Left ventricle myocardium inferior (tissue), 1 donor: ENCODE measurements at places on chromosomes 11 and 22. TPM values are rescaled to one million over a fixed set of nuclear protein-coding genes. Genes with fewer than 3 reads are reported as not detected.

The RAG2 gene
- total RNA-seq, result not detected

The ASPHD2 gene
- 0.11 TPM for total RNA-seq

GRCh38 chr22:45799291-45799690 lies 127.7 kb downstream of the ATXN10 start:
- H3K27me3 ChIP-seq, result no peaks in the 10 kb centered on the region
- H3K27ac ChIP-seq, result no peak overlapping the region
- DNase-seq, result no peak
- peaks cover 47% of the 10 kb centered on the region for H3K36me3 ChIP-seq

- peaks cover 15% of the 10 kb centered on the region for H3K4me1 ChIP-seq
- H3K27ac ChIP-seq, result no peak overlapping the region
- H3K36me3 ChIP-seq, result no peaks in the 10 kb centered on the region
- no peak for DNase-seq
These were observed 80.6 kb upstream of the RTL6 start for GRCh38 chr22:44578516-44579230.

DNA sequence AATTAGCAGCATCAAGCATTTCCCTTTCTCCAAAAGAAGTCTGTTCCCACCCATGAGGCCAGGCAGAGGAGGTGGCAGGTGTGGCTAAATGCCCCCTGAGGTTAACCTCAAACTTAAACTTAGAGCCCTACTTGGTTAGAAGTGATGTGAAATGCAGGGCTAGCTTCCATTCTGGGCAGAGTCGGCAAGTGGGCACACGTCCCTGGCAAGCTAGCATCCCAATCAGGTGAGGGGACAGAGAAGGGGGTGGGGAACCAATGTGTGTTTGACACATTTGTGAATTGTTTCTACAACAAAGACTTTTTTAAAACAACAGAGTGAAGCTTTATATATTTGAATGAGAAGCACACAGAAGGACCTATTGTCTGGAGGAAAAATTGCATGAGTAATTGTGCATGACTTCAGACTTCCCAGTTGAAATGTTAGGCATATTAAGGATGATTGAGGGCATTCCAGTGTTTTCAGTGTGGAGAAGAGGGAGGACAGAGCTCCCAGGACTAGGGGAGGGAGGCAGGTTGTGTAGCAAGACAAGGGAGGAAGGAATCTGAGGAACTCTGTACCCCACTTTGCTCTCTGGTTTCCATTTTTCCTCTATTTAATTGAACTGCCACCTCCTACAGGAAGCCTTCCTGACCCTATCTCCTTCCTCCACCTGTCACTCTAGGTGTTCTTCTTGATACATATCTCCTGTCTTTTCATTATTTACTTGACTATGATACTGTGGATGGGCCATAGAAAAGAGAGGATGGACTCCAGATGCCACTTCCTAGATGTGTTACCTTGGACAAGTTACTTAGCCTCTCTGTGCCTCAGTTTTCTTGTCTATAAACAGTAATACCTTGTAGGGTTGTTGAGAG lies 83.3 kb upstream of the PICALM start:
- H3K4me3 ChIP-seq, result no peak overlapping the region
- no peak for DNase-seq
- H3K27me3 ChIP-seq, result no peaks in the 10 kb centered on the region

DNA sequence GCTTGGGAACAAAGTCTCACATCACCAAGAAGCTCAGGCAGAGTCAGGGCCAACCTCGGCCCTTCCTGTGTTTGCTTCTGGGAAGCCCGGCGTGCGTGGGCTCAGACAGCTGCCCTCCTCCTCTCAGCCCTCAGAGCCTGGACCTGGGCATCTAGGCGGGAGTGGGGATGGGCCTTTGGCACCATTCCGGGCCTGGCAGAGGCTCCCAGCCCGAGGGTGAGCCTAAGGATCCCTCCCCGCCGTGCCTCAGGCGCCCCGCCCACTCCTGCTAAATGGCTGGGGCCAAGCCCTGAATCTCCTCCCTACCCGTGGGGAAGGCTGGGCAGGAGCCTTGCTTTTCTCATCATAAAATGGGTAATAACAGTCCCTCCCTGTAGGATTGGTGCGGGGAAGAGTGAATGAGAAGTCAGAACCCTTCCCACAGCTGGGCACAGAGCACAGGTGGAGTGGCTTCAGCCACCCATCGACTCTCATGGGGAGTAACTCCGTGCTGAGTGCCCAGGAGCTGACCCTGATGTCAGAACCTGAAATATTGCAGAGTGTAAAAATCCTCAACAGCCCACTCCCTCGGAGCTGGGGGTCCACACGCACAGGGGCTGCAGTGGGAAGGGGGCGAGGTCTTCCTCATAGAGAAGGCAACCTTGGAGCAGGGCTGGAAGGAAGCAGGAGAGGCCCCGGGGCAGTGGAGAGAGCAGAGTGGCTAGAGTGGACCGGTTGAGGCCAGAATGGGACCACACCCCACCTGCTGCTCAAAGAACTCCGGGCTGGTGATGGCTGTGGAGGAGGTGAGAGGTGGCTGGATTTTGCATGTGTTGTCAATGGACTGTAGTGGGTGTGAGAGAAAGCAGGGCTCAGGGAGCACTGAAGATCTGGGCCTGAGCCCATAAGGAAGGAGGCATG lies 18.8 kb upstream of the CDKN1C start:
- DNase-seq, result no peak
- H3K36me3 ChIP-seq, result no peaks in the 10 kb centered on the region
- H3K27me3 ChIP-seq, result peaks cover 62% of the 10 kb centered on the region
- no peak overlapping the region for H3K27ac ChIP-seq
- H3K4me1 ChIP-seq, result peaks cover 37% of the 10 kb centered on the region
- H3K4me3 ChIP-seq, result no peak overlapping the region

GRCh38 chr11:93267383-93267782 lies 63.2 kb upstream of the DEUP1 start:
- H3K4me3 ChIP-seq, result no peak overlapping the region
- H3K4me1 ChIP-seq, result no peaks in the 10 kb centered on the region
- H3K27me3 ChIP-seq, result no peaks in the 10 kb centered on the region

DNA sequence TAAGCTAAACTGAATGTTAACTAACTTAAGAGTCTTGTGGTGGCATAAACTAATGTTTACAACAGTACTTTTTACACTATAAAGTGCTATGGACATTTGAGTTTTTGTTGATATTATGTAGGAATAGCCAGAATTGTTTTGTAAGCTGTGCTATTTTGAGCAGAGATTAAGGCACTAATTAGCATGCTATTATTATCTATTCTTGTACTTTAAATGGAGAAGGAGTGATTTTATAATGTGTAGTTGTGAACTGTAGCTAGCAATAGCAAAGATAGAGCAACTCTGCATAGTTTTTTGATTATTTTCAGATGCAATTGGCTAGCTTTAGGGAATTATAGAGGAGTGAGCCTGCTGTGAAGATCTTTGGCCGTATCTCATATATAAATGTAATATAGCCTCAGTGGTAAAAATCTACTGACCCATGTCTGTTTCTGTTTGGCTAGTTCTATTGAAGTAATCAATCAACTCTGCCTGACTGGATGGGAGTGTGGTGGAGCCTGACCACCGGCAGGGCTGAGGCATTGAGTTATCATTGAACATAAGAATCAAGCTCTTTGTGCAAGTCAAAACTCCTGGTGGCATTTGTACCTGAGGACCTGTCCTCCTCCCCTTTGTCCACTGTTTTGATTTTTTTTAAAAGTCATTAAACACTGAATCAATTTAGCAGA lies 34.3 kb downstream of the NCAM1 start:
- H3K4me3 ChIP-seq, result no peak overlapping the region
- no peaks in the 10 kb centered on the region for H3K36me3 ChIP-seq
- peaks cover 55% of the 10 kb centered on the region for H3K4me1 ChIP-seq
- no peaks in the 10 kb centered on the region for H3K27me3 ChIP-seq

- no peak overlapping the region for H3K4me3 ChIP-seq
- no peak for DNase-seq
- no peaks in the 10 kb centered on the region for H3K36me3 ChIP-seq
- peaks cover 58% of the 10 kb centered on the region for H3K27me3 ChIP-seq
- H3K27ac ChIP-seq, result no peak overlapping the region
These were observed 497.5 kb downstream of the TBC1D22A start for GRCh38 chr22:47259990-47260389.

GRCh38 chr11:24496736-24497725 lies at the start of gene LUZP2:
LUZP2 (plus strand) TSS chr11:24497053.
- H3K4me3 ChIP-seq, result peak within 1 kb of the TSS; percentile 60
- H3K27ac ChIP-seq, result no peak within 1 kb of the TSS
- no peak for DNase-seq

DNA sequence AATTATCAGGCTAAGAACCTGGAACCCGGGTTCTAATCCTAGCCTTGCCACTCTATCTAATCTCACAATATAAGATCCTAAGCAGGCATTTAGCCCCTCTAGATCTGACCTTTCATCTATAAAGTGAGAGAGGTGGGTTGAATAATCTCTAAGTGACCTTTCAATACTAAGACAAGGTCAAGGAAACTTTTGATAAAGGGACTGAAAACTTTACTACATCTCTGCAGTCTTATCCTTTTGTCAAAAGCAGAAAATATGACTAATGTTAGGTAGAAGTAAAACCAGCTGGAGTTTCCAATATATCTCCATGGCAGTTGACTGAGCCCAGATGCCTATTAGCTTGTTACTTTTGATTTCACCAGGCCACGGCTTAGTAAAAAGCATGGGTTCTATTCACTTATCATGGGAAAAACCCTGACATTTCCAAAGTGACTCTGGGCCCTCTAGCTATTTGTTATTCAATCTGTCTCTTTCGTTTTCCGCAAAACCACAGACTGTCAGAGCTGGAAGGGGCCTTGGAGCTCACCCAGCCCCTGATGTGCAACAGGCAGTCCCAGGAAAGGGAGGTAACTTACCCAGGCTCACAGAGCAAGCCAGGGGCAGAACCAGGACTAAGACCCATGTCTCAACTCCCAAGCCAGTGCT lies 75.8 kb downstream of the RAB30 start:
- no peak for DNase-seq
- H3K4me1 ChIP-seq, result peaks cover 96% of the 10 kb centered on the region
- no peak overlapping the region for H3K4me3 ChIP-seq
- H3K27me3 ChIP-seq, result no peaks in the 10 kb centered on the region
- peaks cover 6% of the 10 kb centered on the region for H3K36me3 ChIP-seq
